ENCODE measurements at places on chromosomes 5 and 9.

DNA sequence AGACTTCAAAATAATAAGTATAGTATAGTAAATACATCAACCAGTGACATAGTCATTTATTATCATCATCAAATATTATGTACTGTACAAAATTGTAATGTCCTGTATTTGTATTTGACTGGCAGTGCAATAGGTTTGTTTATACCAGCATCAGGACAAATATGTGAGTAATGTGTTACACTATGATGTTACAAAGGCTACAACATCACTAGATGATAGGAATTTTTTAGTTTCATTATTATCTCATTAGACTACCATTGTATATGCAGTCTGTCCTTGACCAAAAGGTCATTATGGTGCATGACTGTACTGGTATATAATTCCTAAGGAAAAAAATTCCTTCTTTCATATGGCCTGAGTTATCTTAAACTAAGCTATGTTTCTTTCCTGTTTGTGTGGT is 63.6 kb upstream of the VCAN start:
- no peak for DNase-seq

DNA sequence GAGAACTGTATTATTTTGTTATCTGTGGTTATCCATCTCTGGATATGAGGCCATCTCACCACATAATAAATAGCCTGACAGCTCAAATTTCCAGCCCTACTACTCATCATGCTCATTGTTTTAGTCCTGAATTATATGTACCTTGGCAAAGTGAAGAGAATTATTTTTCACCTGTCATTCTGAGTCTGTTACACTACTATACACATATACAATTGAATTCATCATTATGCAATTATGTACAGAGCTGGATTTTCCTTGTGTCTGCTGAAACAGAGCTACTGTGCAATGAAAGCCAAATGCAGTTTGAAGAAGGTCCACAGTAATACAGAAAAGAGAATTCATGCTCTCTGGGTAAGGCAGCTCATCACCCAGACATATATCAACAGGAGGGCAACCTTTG is 28.5 kb downstream of the ESM1 start:
- no peak for DNase-seq

- no peak for DNase-seq
Observed at GRCh38 chr5:65919773-65920172, 6.6 kb upstream of the ERBIN start.

DNA sequence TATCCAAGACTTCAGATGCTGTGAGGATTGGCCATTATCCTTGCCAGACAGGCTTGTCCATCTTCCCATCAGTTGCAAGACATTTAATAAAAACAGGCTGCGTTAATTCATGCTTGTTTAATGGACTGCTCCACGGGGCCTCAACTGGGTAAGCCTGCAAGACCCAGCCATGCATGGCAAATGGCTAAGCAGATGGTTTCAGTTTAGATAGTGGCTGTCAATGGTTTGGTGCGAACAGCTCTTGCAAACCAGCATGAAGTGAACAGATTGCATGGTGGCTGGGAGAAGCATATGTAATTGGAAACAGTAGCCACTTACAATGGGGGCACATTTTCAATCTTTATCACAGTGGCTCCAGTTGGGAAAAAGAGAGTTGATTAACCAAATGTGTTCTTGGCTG is 628.2 kb upstream of the KLF4 start:
- no peak for DNase-seq

GRCh38 chr9:76818271-76818670 is 54.0 kb downstream of the PCA3 start:
- peak; percentile 71 for DNase-seq

- no peak for DNase-seq
Observed at GRCh38 chr5:158755221-158755620, 344.5 kb downstream of the EBF1 start.

DNA sequence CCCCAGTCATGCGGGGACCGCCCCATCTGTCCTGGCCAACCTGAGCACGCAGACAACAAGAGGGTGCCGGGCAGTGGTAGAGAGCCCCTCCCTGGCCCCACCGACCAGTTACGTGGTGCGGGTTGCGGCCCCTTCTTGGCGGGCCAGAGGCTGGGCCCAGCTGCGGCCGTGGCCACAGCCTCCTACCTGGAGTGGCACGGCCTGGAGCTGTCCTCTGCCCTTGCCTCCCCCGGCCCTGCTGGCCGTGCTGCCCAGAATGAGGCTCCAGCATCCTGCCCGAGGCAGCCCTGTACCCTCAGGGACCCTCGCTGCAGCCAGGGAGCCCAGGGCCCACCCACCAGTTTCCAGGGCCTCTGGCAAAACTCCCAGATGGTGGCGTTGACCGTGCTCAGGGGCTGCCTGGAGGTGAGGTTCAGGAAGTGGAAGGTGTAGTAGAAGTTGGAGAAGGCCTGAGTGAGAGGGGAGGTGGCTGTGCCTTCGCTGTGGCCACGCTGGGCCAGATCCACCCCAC is 5.7 kb downstream of the ENTPD8 start:
- DNase-seq = no peak

DNA sequence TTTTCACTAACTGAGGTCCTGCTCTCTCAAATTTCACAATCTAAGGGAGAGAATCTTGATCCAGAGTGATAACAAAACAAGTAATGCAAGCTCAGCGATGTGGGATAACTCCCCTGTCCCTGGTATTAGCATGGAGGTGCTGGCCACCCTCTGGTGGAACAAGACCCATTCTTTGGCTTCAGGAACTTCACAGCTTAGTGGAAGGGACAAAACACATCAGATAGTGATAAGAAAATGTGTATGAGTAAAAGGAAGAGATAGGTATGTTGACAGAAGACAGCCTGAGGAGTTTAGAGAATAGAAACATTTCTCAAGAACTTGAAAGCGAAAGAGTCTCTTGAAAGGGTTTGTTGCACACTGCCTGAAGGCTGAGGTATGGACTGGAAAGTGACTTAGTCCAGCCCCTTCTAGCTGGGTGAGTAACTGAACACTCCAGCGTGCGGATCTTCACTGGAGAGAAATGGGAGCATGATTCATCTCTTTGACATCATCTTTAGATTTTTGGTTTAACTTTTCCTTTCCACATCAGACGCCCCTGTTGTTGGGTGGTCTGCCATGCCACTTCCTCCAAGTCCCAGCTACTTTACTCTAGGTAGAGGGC is 25.4 kb upstream of the ZSWIM6 start:
- peak; percentile 52 for DNase-seq

DNA sequence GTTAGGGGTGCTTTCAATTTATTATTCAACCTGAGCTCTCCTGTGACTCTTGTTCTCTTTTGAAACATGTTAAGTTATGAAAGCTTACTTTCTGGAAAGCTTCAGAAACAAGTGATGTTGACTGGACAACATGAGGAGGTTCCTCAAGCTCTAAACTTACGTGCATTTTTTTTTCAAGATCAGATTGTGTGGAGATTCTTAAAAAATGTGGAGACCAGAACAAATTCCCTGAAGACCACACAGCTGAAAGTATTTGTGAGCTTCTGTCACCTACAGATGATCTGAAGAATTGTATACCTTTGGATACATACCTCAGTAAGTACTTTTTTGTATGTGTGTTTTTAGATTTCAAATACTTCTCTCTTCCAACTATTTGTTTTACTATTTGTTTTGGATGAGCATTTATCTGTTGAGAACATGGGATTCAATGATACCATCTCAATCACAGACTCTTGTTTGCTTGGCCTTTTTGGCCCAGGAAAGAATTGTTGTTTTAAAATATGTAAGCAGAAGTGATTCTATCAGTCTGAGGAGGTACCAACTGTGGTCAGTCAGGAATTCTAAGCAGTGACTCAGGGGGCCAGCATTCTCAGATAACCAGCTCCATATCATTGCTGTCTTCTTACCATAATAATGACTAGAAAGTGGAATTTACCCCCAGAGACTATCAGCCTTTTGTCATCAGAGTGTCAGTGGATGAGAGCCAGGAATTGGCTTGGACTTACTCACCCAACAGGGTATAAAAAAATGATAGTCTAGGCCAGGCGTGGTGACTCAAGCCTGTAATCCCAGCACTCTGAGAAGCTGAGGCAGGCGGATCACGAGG is 34.4 kb upstream of the GLIPR2 start:
- DNase-seq = no peak

GRCh38 chr9:82419696-82420486 is 431.3 kb downstream of the SPATA31D1 start:
- DNase-seq = no peak

DNA sequence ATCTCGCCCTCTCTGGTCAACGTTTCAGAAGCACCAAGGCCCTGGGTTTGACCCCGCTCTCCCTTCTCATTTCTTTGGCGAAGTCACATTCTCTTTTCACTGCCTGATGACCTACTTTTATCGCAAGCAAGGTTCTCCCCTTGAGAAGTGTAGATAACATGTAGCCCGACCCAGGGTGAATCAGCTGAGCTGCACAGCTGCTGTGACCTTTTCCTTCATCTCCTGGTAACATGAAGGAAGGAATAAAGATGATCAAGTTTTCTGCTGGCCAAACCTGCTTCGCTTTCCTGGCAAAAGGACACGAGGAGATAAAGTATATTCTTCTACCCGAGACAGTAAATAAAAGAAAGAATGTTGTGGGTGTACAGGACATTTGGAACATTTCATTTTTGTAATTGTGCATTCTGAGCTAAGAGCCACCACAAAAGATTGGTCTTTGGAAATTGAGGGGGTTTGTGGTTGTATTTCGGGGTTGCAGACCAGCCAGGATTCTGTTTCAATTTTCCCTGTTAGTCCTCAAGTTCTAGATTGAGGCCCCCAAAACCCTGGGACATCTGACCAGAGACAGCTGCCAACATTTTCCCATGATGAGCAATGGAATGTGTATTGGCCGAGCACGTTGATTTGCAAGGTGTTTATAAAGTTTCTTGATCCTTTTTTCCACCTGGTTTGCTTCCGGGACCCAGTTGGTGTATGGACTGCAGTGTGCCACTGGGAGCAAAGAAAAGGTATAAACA is 155.1 kb upstream of the ZNF462 start:
- no peak for DNase-seq

- DNase-seq = no peak
Observed at GRCh38 chr9:974031-974995, 2.1 kb upstream of the DMRT3 start.

DNA sequence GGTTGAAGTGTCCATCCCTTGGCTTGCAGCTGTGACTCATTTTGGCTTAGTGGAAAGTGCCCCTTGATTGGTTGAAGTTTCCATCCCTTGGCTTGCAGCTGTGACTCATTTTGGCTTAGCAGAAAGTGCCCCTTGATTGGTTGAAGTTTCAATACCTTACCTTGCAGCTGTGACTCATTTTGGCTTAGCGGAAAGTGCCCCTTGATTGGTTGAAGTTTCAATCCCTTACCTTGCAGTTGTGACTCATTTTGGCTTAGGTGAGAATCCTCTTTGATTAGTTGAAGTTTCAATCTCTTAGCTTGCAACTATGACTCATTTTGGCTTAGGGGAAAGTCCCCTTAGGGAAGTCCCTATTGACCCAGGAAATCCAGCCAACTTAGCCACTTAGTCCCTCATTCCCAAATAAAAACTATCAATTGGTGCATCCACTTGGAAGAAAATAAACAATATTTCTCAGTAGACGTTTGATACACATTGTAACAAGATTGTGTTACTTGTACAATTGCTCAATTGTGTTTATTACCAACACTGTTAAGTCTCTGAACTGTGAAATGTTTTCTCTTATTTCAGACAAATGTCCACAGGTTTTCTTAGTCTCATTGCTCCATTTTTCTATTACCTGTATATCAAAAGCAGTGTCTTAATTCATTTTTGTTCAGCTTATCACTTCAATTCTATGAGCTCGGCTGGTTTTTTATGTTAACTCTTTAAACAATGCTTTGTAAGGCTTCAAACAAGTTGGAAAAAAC is 2308.8 kb upstream of the ACO1 start:
- DNase-seq = no peak

DNA sequence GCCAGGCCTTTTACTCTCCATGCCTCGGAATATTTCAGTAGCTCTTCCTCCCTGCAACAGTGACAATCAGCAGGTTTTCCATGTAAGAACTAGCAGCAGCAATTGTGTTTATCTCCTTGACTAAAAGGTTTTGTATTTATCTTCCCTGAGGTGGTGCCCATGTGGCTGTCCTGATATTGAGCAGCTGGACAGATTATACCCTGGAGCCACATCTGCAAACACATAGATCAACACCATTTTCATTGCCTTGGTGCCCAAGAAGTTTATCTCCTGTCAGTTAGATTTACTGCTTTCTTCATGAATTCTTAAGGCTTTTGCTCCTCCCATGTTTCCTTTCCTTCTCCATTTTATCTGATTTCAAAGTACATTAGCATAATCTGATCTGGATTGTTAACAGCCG is 378.4 kb downstream of the SPATA31D1 start:
- no peak for DNase-seq

- peak; percentile 57 for DNase-seq
Observed at GRCh38 chr5:149177911-149178565, 36.7 kb downstream of the ABLIM3 start.

GRCh38 chr9:80931163-80931562 is 758.2 kb downstream of the TLE1 start:
- no peak for DNase-seq

- peak; percentile 95 for DNase-seq
Observed at GRCh38 chr5:123119334-123119986, 30.4 kb downstream of the PRDM6 start.

DNA sequence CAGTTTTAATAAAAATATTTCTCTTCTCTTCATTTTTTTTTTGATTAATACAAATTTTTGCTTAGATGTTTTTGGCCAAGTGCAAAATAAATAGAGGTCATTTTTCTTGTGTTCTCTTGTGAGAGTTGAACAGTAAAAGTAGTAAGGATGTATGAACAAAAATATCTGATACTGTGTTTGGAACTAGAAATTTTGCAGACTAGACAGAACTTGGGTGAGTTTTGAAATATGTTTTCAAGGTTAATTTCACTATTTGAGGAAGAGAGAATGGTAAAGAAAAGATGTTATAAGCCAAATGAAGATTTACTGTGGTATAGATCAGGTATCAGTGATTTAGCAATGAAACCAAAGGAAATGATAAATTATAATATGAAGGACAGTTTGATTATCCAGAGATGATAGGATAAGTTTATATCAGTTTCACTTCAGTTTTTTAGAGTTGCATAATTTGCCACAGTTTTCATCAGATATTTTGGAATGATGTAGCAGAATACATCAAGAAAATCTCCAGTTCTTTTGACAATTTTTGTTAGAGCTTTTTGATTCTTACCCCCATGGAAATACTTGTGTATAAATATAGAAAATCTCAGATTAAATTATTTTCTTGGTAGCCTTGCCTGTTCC is 147.9 kb upstream of the VCAN start:
- no peak for DNase-seq

DNA sequence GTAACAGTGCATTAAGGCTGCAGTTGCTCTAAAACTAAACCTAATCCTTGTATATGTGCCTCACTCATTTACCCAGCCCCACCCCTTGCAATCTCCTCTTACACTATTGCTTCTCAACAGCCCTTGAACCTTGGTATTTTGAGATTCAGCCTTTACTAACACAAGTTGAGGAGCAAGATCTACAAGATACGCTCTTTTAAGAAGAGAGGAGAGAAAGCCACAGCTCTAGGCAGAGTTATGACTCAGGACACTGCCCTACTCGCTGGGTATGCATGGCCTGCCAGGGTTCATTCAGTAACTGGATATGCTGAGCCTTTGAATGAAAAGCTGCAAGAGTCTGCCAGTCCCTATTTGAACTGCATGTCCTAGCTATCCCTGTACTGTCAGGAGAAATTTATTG is 219.5 kb downstream of the PCSK5 start:
- DNase-seq = no peak
